ENCODE measurements at places on chromosomes 16 and 17. TPM values are rescaled to one million over a fixed set of nuclear protein-coding genes. Genes with fewer than 3 reads are reported as not detected.

GAS2L2 gene
- total RNA-seq: 1.2 TPM

C16orf96 gene
- not detected for total RNA-seq

CACNA1H gene
- 12.0 TPM for total RNA-seq

MPO gene
- total RNA-seq: not detected

KRT12 gene
- not detected for total RNA-seq

ZMYND15 gene
- 0.42 TPM for total RNA-seq

HOXB2 gene
- 18.4 TPM for total RNA-seq

ARHGDIG gene
- total RNA-seq: not detected

ZP2 gene
- total RNA-seq: not detected

All from tibial nerve (tissue), 4 donors.